Memory B cell (primary cell): ENCODE measurements at places on chromosomes 6 and 20.

DNA sequence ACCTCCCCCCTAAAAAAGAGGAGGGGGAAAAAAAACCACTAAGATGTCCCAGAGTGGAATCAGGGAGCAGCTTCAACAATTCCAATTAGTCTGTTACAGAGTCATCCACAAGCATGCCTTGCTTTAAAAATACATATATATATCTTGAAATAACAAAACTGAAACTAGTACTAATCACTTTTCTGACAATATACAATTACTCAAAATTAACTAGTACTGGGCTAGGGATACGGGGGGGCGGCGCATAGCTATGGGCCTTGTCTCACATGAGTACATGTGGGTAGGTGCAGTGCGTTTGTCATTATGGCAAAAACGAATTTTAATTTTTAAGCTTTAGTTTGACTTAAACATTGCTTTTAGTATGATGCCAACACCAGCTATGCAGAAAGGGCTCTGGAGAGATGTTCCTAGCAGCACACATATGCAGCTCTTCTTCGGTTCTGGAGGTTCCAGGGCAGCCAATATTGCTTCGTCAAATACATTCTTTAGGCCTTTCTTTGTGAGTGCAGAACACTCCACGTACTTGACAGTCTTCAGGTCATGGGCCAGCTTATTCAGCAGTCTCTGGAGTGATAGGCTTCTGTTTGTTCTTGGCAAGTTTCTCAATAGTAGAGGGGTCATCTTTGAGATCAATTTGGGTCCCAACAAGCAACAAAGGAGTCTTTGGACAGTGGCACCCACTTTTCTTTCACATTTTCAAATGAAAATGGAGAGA, 38.8 kb downstream of the ITCH start:
- DNase-seq = no peak

DNA sequence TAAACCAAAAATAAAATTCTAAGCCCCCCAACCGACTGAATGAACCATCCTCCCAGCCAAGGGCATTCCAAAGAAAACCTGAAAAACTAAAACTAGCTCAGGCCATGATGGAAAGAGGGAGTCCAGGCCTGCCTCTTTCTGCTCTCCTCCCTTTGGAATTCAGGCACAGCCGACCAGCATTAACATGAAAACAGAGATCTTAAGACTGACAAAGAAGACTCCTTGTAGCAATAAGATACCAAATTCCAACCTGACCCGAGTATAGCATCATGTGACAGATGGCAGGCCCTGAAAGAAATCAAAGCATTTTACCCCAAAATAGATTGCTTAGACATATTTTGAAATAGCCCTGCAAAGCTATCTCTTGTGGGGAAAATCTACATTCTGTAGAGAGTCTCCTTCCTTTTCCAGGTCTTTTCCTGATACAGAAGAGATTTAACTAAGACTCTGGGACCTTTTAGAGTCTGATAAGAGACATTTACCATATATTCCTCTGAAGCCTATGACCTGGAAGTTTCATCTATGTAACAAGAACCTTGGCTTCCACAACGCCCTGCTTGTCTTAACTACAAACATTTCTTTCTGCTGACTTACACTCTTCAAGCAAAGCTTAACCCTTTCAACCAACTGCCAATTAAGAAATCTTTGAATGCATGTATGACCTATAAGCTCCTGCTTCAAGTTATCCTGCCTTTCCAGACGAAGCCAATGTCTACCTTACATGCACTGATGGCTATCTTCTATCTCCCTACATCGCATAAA, 22.2 kb upstream of the TXLNB start:
- DNase-seq = no peak

GRCh38 chr6:123372737-123373136, 264.0 kb downstream of the TRDN start:
- DNase-seq = no peak

DNA sequence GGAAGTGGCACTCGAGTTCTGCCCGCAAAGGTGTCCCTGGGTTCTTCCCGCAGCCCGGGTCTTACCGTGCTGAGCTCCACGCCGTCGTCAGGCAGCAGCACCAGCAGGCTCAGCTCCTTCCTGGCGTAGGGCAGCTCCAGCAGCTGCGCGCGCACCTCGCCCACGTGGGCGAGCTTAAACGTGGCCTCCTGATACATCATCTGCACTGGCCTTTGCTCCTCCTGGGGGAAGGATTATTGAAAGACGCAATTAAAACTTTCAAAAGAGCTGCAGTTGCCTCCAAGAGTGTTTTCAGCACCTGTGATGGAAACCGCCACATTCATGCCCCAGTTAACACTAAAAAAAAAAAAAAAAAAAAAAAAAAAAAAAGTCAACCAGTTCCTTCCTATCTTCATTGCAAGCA, 11.3 kb downstream of the SERPINB9 start:
- peak; percentile 79 for DNase-seq

DNA sequence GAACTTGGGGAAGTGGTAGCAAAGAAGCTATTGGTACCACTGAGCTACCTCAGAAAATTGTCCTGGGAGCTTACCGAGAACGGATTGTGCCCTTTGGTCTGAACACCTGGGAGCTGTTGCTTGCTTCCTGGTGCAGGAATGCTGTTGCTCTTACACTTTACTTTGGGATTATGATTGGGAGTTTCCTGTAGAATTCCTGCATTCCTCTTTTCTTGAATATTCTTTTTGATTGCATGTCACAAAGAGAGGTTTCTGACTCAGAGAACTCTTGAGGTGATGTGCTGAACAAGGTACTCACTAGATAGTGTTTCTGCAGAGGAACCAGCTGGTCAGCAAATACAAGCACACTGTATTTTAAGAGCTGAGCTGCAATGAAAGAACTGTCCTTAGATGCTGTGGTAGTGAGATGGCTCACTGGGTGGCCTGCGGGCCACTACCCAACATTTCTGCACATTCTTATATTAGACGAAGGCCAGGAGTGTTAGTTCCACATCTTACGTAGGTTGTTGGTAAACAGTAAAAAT, 35.0 kb downstream of the LRRC1 start:
- no peak for DNase-seq

DNA sequence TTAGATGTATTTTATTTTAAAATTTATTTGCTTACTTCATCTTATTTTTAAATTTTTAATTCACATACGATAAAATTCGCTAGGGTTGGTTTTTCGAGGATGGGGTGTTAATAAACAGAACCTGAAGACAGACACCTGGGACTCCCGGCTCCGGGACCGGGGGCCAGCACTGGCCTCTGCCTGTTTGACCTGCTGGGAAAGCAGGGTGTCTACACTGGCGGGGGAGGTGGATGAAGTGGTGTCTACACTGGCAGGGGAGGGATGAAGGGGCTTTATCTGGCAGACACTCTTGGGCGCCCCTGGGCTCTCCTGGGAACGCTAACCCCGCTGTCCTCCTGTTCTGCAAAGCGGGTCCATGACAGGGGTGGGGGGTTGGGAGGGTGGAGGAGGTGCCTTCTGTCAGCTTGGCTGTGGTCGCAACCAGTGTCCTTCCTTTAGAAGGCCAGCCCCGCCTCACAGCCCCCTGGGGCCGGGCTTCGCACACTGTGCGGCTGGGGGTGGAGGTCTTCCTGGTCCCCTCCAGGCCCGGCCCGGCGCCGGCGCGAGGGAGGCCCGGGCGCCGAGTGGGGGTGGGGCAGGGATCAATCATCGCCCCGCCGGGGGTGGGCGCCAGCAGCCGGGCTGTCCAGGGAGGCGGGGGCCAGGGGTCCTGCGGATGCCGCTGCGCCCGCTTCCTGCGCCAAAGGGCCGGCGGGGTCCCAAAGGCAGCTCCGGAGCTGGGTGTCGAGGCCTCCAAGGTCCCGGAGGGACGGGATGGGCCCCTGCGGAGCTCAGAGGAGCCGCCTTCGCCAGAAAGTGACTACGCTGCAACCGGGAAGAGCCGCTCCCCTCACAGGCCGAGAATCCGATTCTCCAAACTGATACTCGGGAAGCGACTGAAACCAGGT, 1.8 kb downstream of the GATA5 start:
- DNase-seq = no peak

DNA sequence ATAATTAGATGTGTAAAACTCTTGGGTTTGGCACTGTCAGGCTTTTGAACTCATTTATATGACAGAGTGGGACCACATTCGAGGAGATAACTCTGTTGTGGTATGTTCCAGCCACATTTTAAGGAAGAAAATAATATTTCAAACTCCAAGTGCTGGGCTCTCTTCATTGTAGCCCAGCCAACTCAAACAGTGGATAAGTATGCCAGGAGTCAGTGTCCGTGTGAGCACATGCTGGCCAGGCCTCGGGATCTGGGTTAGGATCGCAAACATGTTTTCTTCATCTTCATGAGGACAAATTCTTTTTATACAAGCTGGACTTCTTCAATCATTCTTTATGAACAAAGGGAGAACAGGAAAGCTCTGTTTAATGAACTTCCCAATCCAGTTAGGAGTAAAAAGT, 497.5 kb downstream of the MAFB start:
- no peak for DNase-seq

DNA sequence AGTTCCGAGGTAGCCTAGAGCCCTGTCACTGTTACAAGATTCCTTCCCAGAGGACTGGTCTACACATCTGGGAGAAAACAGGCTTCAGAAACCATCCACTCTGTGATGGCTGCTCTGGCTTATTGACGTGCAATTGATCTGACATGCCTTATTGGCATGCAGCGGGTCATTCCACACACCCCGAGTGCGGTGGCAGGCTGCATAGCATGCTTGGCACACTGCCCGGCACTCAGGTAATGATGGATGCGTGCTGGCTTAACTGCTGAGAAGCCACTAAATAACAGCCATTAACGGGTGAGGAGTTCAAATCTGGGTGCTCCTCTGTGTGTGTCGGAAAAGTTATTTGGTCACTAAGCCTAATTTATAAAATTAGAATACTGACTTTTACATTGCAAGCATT, 67.9 kb upstream of the CDH4 start:
- no peak for DNase-seq

DNA sequence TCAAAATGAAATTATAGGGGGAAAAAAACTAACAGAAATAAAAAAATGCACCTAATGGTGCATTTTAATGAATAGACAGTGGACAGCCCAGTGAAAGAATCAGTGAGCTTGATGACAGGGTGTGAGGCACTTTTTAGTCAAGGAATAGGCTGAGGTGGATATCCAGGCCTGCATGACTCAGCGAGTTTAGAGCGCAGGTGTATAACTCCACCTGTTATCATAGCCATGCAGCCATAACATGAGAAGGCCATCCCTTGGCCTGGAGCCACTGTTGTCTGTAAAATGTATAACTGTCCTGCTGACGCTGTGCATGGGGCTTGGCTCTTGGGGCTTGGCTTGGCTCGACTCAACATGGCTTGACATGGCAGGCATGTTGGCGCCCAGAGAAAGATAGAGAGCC, 331.5 kb upstream of the NOX3 start:
- DNase-seq = no peak

DNA sequence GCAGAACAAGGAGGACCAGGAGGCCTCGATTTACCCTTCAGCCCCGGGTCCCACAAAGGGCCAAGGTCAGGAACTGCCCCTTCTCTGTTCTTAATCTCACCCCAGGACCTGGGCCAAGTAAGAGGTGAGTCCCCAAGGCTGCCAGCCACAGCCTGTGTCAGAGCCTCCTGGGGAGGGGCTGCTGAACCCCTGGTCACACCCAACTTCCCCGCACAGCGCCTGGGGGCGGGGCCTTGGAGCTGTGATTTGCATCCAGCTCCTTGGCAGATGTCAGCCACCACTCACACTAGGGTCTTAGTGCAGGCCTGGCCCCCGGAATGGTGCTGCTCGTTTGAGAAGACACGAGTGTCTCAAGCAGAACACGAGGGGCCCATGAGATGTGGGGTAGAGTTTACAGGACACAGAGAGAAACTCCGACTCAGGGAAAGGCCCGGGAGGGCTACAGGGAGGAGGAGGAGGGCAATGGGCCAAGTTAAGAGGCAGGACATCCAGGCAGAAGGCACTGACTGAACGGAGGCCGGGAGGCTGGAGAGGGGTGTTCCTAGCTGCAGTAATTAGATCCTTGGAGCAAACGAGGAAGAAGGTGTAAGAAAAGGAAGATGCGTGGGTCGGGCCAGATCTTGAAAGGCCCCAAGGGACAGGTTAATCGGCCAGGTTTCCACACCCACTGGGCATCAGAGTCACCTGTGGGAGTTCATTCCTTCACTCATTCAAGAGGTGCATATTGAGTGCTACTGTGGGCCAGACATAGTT, 26.9 kb downstream of the ZBP1 start:
- DNase-seq = no peak

- DNase-seq = no peak
These were observed 3.1 kb downstream of the B3GALT4 start for GRCh38 chr6:33279971-33280511.

DNA sequence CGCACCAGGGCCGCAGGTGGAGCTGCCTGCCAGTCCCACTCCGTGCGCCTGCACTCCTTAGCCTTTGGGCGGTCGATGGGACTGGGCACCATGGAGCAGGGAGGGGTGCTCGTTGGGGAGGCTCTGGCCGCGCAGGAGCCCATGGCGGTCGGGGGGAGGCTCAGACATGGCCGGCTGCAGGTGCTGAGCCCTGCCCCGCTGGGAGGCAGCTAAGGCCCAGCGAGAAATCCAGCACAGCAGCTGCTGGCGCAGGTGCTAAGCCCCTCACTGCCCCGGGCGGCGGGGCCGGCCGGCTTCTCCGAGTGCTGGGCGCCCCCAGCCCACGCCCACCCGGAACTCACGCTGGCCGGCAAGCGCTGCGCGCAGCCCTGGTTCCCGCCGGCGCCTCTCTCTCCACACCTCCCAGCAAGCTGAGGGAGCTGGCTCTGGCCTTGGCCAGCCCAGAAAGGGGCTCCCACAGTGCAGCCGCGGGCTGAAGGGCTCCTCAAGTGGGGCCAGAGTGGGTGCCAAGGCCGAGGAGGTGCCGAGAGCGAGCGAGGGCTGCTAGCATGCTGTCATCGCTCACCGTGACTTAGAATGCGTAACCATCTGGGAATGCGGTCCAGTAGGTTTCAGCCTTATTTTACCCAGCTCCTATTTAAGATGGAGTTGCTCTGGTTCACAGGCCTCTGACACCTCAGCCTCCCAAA, 77.3 kb downstream of the C6orf52 start:
- DNase-seq = no peak

GRCh38 chr20:62568045-62568389, 74.3 kb upstream of the SLCO4A1 start:
- DNase-seq = no peak

GRCh38 chr6:40764726-40765125, 177.6 kb upstream of the LRFN2 start:
- no peak for DNase-seq

DNA sequence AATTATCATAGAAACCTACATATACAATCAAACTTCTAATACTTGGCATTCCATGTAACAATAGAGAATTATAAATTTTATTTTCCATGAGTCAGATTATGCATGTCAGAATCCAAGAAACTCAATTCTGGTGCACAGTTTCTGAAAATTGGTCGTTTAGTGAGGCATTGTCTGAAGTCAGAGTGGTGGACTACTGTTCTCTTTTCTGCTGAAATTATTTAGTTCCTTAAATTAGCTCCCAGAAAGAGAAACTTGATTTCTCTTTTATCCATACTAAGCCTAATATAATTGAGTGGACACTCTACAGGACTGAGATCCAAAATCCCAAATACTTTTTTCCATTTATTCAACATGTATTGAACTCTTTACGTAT, 265.5 kb downstream of the ALDH8A1 start:
- DNase-seq = no peak

GRCh38 chr6:157300006-157300405, 23.3 kb downstream of the TMEM242 start:
- DNase-seq = no peak

- DNase-seq = no peak
These were observed 30.0 kb downstream of the SNHG17 start for GRCh38 chr20:38405132-38405531.
